Stimulated activated CD8-positive, alpha-beta memory T cell treated with anti-CD3 and anti-CD28 coated beads, Interleukin-15, amount 100 ng/mL, for 4 hours (primary cell): ENCODE measurements at places on chromosomes 1 and 21.

DNA sequence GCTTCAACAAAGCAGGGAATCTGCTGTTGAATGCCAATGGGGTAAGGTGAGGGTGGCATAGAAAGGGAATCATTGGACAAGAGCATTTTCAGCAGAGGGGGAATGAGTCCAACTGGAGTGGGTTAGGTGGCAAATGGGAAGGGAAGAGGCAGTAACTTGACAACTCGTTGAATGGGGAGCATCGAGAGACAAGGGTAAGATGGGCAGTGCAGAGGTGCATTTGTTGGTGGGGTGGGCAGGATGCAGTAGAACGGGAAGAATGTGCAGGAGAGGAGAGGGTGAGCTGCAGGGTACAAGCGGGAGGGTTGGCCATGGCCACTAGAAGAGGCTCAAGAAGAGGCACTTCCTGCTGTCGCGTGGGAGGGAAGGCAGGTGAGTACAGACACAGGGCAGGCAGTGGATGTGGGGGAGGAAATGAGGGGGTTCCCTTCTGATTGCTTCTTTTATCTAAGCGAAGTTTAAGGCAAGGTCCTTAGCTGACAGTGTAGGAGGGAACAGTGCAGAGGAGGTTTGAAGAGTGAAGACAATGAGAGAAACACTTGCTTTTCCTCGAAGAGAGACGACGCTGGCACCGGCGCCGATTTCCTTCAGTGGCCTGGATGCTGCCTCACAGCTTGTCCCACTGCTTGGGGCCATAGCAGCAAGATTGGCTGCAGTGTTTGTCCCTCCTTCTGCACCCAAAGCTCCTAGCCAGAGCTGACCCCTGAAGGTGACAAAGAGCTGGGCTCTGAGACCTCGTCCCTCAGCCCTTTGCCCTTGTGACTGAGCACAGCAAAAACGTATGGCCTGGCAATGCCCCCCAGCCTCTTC lies 3.2 kb upstream of the IKBKE start:
- DNase-seq = peak; percentile 21

- no peak for DNase-seq
Observed at GRCh38 chr1:107702946-107703571, 261.9 kb downstream of the VAV3 start.

- DNase-seq = no peak
Observed at GRCh38 chr1:212110617-212111016, 75.1 kb downstream of the DTL start.

- no peak for DNase-seq
Observed at GRCh38 chr1:169345511-169345910, 22.1 kb downstream of the NME7 start.

- DNase-seq = no peak
Observed at GRCh38 chr1:44303532-44303931, 51.5 kb downstream of the ERI3 start.

DNA sequence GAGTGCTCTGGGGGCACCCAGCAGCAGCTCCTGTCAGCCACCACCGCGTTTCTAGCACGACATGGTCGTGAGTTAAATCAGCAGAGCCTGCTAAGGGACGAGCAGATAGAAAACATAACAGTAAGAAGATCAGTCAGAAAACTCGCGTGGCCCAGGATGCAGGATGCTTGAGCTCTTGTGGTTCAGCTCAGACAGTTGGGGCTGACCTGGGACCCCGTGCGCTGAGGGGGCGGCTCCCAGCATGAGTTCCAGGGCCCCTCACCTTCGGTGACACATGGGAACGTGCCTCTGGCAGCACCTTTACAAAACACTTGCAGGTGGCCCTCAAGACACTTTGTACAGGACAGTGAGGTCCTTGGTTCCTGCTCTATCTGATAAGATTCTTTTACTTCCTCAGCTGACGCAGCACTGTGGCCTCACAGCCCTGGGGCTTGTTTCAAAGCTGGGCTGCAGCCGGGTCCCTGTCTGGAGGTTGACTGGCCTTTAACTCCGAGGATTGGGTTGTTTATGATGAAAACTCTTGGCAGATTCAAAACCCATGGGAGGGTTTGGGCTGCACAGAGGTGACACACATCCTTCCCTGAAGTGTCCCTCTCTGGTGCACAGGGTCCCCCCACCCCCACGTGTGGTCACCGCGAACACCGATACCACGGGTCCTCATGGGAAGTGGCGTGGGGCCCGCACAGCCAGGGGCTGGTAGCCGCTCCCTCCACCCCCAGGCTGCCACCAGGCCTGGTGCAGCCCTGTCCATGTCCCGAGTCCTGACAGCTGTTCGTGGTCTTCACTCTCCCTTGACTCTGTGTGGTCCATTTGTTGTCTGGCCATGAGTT lies 65.3 kb upstream of the COL6A1 start:
- no peak for DNase-seq
